ENCODE measurements at places on chromosomes 2 and 18.

DNA sequence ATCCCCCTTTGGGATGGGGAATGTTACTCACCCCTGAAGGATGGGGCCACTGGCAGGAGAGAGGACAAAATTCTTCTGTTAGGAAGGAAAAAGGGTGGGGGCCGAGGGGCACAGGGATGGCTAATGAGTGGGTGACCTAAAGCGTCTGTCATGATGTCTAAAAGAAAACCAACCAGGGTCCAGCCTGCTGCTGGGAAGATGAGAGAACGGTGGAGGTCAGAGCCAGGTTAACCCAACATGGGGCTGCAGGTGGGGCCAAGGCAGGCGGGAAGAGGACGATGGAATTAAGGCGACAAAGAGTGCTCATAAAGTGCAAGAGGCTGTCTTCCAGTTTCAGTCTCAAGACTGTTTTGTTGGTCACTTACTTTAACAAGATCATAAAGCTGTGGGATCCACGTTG, 90.2 kb downstream of the SMIM21 start:
- DNase-seq, result no peak

GRCh38 chr2:191857259-191857805, 10.4 kb upstream of the CAVIN2 start:
- no peak for DNase-seq

DNA sequence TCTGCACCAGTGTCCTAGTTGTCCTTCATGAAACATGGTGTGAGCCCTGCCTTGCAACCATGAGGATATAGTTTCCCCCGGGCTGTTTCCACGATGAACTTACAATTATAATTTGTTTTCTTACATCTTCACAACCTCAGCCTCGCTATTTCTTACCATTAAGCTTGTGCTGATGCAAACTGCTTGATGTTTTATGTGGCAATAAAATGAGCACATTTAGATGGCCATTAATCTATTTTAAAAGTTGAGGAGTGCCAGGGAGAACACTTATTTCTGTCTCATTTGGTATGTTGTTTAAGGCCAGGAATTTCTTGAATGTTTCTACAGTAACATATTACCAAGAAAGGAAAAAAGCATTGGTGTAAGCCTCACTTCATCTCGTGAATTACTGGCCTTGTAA, 214.5 kb upstream of the SLC8A1 start:
- no peak for DNase-seq

GRCh38 chr2:190084704-190085103, 22.2 kb upstream of the MSTN start:
- DNase-seq, result no peak

- no peak for DNase-seq
Observed at GRCh38 chr2:126542247-126542646, 113.7 kb upstream of the GYPC start.

DNA sequence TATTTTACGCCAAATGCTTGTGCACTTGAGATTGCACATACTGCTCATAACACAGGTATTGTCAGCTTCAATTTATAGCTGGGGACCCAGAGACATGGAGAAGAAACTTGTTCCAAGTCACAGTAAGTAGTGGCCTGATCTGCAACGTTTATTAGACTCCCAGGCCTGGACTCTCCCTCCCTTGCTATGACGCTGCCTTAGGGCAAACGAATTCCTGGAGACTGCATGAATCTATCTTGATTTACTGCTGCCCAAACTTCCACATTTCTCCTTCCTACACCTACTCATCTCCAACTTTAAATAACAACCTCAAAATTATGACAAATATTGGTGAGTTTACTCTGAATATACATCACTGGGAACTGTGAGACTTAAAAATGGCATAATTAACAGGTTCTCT, 145.1 kb upstream of the CCDC195 start:
- DNase-seq, result no peak

GRCh38 chr2:25358249-25358815, 16.6 kb upstream of the DNMT3A start:
- DNase-seq, result no peak

DNA sequence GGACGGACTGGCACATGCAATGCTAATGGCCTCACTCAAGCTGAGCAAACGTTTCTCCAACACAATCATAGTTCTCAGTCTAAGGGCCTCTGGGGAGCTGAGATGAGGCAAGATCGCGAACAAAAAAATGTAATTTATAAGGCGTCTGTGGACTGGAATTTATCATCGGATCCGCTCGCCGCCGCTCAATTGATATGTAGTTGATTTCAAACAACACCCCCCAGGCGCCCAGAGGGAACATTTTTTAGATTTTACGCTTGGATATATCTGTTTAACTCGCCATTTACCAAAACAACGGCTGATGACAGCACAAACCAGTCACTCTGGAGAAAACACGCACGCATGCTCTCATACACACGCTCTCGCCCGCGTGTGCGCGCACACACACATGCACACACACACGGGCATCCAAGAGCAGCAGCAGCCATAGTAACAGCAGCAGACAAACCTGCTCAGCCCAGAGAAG, 335.8 kb downstream of the SMAD2 start:
- no peak for DNase-seq

DNA sequence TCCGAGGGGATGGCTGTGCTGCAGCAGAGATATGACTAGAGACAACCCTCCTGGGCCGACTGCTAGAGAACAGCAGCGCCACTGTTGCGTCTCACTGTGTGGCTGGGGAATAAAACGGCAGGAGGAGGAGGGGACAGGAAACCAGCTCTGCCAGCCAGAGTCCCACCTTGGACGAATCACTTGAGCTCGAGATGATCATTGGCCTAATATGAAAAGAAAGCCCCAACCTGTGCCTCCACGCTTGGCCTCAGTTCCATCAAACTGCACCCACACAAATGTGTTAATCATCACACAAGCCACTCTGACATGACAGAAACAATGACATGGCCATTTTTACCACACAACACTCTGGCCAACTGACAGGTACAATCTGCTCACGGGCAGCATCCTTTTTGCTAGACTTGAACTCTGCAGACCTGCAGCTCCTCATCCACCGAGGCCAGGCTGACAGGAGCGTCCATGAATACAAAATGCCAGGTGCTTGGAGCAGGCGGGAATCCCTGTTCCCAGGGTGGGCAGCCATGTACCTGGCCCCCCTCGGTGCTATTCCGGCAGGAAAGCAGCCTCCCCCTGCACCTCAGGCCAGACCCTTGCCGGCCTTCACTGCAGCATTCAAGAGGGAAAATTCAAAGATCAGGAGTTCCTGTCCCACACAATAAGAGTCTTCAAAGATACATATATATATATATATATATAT, 52.3 kb downstream of the PARD6G start:
- DNase-seq, result no peak
